ENCODE measurements at places on chromosomes 7 and 10. TPM values are rescaled to one million over a fixed set of nuclear protein-coding genes. Genes with fewer than 3 reads are reported as not detected.

DNA sequence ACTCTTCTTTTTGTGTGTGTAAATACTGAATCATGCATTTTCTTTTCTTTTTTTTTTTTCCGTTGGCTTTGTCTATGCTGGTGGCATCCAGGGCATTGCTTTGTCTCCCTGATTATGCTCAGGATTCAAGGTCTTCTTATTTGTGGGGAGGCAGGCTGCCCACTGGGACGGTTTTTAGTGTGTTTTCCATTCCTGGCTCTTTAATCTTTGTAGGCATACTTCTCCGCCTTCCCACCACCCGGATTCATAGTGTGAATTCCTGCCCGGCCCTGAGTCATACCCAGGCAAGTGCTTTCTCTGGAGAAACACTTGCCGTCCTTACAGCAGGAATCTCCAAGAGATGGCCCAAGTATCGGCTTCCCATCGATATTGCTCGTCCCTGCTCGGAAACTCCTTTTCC, 5.2 kb downstream of the ZNF655 start:
- no peak for DNase-seq

GRCh38 chr7:27753863-27754262, 13.9 kb downstream of the TAX1BP1 start:
- no peak for DNase-seq

DNA sequence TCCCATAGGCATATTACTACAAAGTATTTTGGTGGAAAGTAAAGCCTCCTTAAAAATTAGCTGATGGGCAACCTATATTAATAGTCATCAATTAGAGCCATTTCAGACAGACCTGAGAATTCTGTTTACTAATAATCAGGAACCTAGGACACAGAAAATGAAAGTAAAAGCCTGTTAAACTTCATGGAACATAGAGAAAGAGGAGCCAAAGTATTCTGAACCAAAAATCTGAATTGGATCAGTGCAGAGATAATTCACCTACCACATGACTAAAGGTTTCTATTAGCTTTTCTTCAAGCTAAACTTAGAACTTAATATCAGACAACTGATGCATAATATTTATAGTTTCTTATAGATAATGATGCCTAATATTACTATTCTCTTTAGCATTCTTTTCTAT, 204.5 kb upstream of the RHOBTB1 start:
- DNase-seq: no peak

The A1CF gene
- total RNA-seq: not detected

The PNLIPRP3 gene
- total RNA-seq: 1.1 TPM

DNA sequence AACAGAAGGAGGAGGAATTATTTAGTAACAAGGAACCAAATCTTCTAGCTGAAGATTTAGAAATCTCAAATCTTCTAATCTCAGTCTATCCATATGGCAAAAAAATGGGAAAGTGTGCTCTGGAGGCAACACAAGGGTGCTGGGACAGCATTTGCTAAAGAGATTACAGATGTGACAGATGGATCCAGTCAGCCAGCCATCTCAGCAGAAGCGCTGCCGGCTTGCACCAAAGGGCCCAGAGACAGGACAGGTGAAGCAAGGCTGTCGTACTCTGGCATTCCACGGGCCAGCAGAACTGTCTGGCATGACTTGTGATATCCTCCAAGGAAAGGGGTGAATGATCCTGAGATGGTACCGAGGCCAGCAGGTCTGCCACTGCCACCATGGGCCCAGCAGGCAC, 45.7 kb upstream of the GJD4 start:
- DNase-seq: no peak

- no peak for DNase-seq
Measured at GRCh38 chr10:78959924-78960285, 108.9 kb upstream of the ZMIZ1 start.

The DTX2 gene
- 19.1 TPM for total RNA-seq

The BCL7B gene
- 99.8 TPM for total RNA-seq

GRCh38 chr10:77052593-77052992, 585.0 kb downstream of the KCNMA1 start:
- DNase-seq: no peak

GRCh38 chr7:131487217-131487616, 69.2 kb downstream of the PODXL start:
- no peak for DNase-seq

The ADO gene
- 22.8 TPM for total RNA-seq

The CFAP70 gene
- total RNA-seq: 1.9 TPM

- DNase-seq: no peak
Measured at GRCh38 chr10:11046776-11047160, 29.1 kb downstream of the CELF2 start.

DNA sequence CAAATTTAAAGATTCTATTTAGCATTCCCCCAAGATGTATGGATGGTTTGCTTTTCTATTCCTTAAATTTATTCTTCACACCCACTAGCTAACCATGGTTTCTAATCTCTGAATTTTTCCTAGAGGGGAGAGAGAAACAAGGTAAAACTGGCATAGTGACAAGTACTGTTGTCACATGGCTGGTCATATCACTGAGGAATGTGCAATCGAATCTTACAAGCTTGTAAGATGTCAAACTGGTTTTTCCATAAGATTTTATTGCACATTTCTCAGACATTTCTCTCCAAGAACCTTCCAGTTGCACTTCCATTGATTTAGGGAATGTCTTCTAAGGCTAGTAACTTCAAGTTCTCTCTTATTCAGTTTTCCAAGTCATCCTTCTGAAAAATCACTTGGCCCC, 89.8 kb downstream of the MBL2 start:
- DNase-seq: no peak

- no peak for DNase-seq
Measured at GRCh38 chr7:70696201-70696754, 435.7 kb upstream of the GALNT17 start.

DNA sequence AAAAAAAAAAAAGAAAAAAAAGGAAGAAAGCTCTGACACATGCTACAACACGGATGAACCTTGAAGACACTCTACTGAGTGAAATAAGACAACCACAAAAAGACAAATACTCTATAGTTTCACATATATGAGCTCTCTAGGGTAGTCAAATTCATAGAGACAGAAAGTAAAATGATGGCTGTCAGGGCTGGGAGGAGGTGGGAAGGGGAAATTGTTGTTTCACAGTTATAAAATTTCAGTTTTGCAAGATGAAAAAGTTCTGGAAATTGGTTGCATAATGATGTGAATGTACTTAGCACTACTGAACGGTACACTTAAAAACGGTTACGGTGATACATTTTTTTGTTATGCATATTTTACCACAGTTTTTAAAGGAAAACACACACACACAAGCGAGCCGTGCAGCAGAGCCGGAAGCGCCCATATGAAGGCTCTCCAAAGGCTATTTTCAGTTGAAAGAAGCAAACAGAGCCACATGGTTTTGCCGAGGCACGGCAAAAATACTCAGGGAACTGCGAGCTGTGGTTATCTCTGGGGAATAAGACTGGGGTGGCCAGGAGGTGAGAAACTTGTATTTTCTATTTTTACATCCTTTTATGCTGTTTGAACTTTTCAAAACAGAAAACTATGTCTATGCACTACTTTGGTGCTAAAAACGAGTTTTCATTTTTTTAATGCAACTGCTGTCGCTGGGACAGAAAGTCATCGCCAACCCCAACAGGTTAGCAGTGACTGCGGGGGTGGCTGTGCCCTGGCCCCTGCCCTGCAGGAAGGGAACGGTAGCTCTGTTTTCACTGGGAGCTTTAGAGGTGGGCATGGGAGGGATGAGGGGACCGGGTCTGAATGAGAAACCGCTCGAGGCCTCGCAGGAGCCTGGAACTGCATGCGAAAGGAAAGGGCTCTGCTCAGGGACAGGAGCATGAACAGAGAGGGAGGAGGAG, 132.9 kb downstream of the OAT start:
- DNase-seq: no peak

DNA sequence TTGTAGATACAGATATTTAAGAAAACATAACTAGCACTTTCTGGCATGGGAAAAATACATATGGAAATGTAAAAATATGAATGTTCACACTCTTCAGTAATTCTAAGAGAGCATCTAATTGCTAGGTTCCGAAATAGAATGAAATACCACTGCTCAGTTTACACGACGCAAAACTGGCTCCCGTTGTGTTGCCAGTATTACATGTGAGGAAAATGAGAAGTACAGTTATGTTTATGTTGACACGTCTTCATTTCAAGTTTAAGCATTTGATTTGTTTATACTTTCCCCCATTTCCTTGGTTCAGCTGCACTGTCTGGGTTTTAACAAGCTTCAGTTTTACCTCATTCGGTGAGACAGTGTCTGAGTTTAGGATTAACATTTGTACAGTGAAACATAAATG, 275.8 kb upstream of the SEMA3D start:
- no peak for DNase-seq

The IKZF1 gene
- 57.8 TPM for total RNA-seq

DNA sequence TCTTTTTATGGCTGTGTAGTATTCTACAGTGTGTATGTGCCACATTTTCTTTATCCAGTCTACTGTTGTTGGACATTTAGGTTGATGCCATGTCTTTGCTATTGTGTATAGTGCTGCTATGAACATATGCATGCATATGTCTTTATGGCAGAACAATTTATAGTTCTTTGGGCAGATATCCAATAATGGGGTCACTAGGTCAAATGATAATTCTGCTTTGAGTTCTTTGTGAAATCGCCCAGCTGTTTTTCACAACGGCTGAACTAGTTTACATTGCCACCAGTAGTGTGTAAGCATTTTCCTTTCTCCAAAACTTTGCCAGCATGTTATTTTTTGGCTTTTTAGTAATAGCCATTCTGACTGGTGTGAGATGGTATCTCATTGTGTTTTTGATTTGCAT, 214.8 kb upstream of the TMEM229A start:
- no peak for DNase-seq

- no peak for DNase-seq
Measured at GRCh38 chr7:145902123-145902522, 214.5 kb upstream of the CNTNAP2 start.

The LRRC18 gene
- total RNA-seq: not detected

GRCh38 chr7:98399890-98400541, 874 bp downstream of the BAIAP2L1 start:
- DNase-seq: no peak

The PNLIP gene
- not detected for total RNA-seq
